ENCODE measurements at places on chromosomes 3 and 15.
A peak's percentile ranks its signal among the peaks of the same experiment; 100 is the strongest.

DNA sequence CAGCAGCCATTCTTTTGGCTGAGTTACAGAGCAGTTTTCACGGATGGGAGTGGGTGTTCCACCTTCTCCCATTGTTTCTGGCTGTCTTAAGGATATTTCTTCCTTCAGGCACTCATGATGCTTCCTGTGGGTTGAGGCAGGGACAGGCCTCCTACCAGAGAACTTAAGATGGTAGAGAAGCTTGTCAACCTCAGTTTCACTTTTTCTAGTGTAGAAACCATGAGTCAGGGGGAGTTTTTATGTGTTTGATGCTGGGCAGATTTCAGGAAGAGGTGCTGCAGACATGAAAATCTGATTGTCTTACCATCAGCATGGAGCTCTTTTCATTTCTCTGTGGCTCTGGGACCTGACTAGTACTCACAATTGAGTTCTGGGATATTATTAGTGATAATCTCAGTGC lies 48.7 kb upstream of the VEPH1 start:
- DNase-seq = no peak

DNA sequence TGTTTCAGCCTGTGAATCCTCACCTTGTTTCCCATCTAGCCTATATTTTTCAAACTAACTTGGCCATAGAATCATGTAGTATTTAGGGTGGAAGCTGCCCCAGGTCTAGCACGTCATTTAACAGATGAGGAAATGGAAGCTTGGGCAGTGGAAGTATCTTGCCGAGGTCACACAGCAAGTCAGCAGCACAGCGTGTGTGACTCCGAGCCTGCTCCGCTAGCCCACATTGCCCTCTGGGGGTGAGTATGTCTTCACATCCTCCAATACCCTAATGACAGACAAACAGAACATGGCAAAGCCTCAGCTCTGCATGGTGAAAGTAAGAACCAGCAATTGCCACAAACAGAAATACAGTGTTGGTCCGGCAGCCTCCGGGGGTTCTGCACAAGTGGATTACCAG lies 2.2 kb upstream of the CCR5 start:
- peak; percentile 92 for DNase-seq

DNA sequence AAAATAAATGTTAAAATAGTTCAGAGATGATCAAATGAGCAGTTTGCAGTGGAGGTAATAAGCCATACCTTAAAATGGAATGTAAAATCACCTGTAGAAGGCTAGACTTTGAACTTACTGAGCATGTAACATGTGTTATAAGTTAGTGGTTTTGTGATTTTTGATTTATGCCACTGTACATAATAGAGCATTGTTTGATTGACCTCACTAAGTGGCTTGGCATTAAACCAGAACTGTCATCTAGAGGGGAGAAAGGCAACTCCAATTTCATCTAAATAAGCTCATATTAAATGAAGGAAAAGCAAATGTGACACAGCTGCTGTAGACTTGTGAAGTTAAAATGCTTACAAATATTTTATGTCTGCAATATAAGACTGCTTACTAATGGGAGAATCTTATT lies 387.9 kb downstream of the ZIC1 start:
- DNase-seq = no peak

GRCh38 chr15:26928051-26928450 lies 42.9 kb upstream of the GABRG3 start:
- DNase-seq = no peak

DNA sequence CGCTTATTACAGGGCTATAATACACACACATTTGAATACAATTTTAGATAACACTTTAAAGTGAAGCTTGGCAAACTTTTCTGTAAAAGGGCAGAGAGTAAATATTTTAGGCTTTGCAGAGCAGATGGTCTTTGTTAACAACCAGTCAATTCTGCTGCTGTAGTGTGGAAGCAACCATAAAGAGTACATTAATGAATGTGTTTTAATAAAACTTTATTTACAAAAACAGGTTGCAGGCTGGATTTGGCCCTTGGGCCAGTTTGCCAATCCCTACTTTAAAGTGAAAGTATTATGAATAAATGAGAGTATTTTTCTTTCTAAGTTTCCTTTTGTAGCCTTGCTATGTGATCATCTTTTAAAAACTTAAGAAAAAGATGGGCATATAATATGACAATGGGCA lies 20.7 kb upstream of the ANKRD34C start:
- no peak for DNase-seq

DNA sequence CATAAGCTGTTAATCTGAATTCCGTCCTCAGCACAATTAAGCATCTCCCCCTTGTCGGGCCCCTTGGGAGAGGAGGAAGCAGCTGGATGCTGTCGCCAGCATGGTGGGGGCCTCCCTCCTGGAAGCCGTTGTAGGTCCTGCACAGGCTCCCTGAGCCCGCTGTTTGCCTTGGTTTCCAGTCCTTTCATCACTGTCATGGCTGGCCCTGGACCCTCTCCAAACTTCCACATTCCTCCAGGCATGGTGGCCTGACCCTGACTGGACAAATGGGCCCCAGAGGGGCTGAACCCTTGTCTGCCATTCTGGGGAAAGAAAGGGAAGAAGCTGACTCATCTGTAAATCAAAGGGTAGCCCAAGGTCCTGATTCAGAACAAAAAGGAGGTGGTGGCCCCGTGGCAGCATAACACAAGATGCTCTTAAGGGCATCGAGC lies 300.5 kb upstream of the LRRFIP2 start:
- DNase-seq = peak; percentile 38

- DNase-seq = peak; percentile 62
Measured at GRCh38 chr3:194871864-194872668, 186.4 kb downstream of the FAM43A start.
